Right ventricle myocardium inferior (tissue), 1 donor: ENCODE measurements at places on chromosomes 3 and 15.

GRCh38 chr15:39581242-39581792 is 438 bp downstream of the THBS1 start:
- DNase-seq: no peak

- no peak for DNase-seq
These were observed 48.7 kb downstream of the SLC49A4 start for GRCh38 chr3:122843604-122844003.

DNA sequence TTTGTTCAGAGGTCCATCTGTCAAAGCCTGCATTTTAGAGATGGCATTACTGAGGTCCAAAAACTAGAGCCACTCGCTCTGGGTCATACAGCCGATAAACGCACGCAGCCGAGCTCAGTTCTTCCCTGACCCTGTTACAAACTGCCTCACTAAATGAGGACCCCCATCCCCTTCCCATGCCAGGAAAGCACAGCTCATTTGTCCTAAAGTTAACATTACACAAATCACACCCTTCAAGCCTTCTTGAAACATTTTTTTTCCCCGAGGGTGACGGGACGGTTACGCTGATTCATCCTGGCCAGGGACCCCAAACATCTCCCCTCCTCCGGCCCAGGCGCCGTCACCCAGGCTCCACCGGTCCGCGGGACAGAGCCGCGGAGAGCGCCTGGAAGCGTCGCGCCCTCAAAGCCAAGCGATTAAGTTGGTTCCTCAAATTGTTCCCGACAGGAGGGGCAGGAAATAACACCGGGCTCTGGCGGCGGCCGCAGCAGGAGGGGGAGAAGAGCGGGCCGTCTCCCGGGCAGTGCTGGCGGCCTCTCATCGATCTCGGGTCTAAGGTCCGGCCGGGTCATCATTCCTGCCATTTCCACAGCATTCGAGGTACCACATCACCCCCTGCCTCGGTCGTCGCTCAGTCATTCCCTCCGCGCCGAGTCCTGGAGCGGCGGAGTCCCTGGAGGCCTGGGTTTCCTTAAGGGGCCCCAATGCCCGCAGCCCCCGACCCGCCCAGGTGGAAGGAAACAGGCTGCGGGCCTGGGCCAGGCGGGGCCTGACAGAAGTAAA is 619 bp upstream of the CMTM8 start:
- DNase-seq: peak; percentile 73

GRCh38 chr15:39598186-39598850 is 17.4 kb downstream of the THBS1 start:
- no peak for DNase-seq

- no peak for DNase-seq
These were observed 691.2 kb downstream of the TBL1XR1 start for GRCh38 chr3:176505878-176506621.

DNA sequence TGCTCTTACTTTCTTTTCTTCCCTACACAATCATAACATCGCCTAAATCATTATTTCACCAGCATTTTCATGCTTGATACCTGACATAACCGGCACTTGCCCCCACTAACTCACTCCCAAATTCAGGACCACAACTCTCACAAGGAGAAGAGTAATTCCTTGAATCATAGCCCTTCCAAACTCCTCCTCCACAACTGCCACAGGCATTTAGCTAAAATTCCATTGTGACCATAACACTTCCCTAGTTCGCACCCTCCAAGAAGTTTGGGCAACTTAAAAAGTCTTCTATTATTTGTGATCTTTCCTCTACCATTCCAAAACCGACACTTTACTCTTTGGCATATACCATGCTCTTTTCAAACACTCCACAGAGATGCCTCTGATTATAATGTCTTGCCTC is 59.4 kb upstream of the XRN1 start:
- no peak for DNase-seq

- no peak for DNase-seq
These were observed 72.7 kb upstream of the FNDC3B start for GRCh38 chr3:171966533-171967136.

GRCh38 chr3:31748933-31749295 is 216.2 kb downstream of the STT3B start:
- DNase-seq: no peak
